ENCODE measurements at places on chromosomes 4 and X. TPM values are rescaled to one million over a fixed set of nuclear protein-coding genes. Genes with fewer than 3 reads are reported as not detected.

Gene IL2
- total RNA-seq = not detected

Gene RIPPLY1
- total RNA-seq = not detected

Gene MAGEB2
- total RNA-seq = not detected

Gene IL2RG
- total RNA-seq = 0.08 TPM

Gene SGCB
- total RNA-seq = 21.1 TPM

Gene PAGE5
- total RNA-seq = not detected

Gene SLC49A3
- 3.4 TPM for total RNA-seq

Gene TEX11
- total RNA-seq = not detected

Gene NR3C2
- total RNA-seq = 2.5 TPM

Gene MTNR1A
- total RNA-seq = not detected

Gene DIPK2B
- total RNA-seq = not detected

Gene PNMA5
- not detected for total RNA-seq

Gene GAGE12J
- total RNA-seq = not detected

Gene SMIM31
- not detected for total RNA-seq

Gene DCHS2
- total RNA-seq = 3.1 TPM

Gene SSX2B
- total RNA-seq = not detected

Gene SMARCA1
- 34.0 TPM for total RNA-seq

Gene GAGE12F
- not detected for total RNA-seq

Measured in kidney epithelial cell (primary cell).